NCI-H1105 treated with DMSO at 0.1 percent for 48 hours (cell line): ENCODE measurements at places on chromosomes 4 and X.

DNA sequence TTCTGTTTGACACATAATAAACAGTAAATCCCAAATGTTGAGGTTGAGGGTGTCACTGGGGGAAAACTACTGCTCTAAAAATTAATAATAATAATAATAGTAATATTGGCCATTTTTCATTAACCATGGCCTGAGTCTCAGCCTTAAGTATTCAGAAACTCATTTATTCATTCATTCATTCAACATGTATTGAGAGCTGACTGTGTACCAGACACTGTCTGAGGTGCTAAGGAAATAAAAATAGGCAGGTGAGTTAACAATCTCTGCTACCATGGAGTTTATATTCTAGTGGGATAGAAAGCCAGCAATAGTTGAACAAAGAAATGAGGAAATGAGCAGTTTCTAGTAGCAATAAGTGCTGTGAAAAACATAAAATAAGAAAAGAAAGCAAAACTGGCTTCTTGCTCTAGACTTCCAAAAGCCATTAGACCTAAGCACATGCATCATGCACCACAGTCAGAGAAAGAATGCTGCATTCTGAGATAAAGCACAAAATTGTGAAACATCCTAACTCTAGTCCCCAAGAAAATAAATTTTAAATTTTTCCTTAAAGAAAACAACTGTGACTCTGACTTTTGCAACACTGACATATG is 278.7 kb downstream of the RCHY1 start:
- DNase-seq, result no peak

- DNase-seq, result no peak
These were observed 36.3 kb upstream of the UGT8 start for GRCh38 chr4:114562176-114562904.

GRCh38 chrX:81308086-81308829 is 106.4 kb downstream of the SH3BGRL start:
- DNase-seq, result no peak

- DNase-seq, result no peak
These were observed 5.5 kb upstream of the NKX1-1 start for GRCh38 chr4:1411436-1412375.

DNA sequence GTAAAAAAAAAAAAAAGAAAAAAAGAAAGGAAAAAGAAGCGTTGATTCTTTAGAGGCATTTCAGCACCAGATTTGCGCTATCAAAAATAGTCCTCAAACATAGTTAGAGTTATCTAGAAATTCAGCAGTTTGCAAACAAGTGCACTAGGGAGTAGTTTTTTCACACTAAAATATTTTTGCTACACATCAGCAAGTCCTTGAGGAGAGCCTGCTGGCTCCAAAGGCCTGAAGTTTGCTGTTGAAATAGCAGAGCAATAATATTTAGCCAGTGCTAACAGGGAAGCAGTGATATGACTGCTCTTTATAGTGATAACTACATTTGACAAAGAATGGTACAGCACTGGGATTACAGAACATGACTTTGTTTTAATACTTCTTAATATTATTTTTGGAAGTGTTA is 472.2 kb downstream of the PCDH7 start:
- no peak for DNase-seq

- no peak for DNase-seq
These were observed 1685.3 kb downstream of the STIM2 start for GRCh38 chr4:28545986-28546385.

GRCh38 chr4:81214881-81215868 is at the start of gene PRKG2:
PRKG2 (minus strand) TSS chr4:81215222; CDS start chr4:81205047, 10,175 bp downstream.
- no peak for DNase-seq

- no peak for DNase-seq
These were observed at the start of gene GPR101 for GRCh38 chrX:137033774-137034507. GPR101 (minus strand) TSS chrX:137033995; CDS start chrX:137031674, 2,321 bp downstream.

DNA sequence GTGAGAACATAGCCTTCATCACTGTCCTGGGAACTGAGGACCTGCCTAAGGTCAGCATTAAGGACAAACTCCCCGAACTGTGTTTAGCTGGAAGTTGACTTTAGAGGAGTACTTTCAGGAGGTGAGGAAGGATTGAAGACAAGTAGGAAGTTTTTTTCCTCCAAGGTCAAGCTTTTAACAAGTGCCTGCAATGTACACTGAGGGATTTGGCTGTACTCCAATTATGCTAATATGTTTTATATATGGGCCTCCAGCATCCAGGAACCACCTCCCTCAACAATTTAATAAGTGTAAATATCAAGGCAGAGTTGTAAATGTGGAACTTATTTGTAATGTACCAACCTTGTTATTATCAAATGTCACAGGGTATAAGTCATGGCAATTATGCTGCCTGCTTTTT is 726.2 kb downstream of the RPA4 start:
- peak; percentile 3 for DNase-seq

- no peak for DNase-seq
These were observed 72.6 kb downstream of the STARD8 start for GRCh38 chrX:68719904-68720614.

- DNase-seq, result no peak
These were observed 935.5 kb downstream of the ADGRL3 start for GRCh38 chr4:62135565-62136156.

- no peak for DNase-seq
These were observed at the start of gene SLC6A14 for GRCh38 chrX:116436358-116436816. SLC6A14 (plus strand) TSS chrX:116436606; CDS start chrX:116436710, 104 bp downstream.

DNA sequence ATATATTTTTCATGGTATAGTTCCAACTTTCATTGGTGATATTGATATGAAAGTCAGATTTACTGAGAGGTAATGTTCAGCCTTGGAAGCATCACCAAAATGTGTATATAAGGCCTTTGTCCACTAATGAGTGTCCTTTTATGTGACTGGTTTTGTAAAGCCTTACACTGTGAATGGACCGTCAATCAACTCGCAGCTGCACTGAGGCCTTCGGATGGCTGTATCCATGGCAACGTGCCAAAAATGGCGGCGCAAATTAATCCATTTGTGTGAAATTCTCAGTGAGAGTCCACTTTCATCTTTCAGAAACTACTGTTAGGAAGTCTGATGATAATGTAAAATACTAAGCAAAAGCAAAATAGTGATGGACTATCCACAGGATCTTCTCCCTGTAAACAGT is 131.7 kb downstream of the SPCS3 start:
- DNase-seq, result peak; percentile 4

DNA sequence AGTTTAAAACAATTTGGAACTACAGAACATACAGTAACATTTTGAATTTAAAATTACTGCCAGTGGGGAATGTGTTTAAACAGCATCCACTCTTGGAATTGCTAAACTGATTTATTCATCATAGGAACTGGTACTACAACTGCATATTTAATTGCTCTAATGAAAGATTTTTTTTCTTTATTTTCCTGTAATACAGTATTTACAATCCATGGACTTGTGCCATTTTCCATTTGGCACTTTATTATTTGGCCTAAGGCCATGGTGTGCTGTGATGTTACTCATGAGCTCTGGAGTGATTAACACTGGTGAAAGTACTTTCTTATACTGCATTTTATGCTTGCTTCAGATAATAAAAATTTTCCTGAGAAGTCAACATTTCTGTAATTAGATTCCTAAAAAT is 69.7 kb upstream of the NUDT6 start:
- DNase-seq, result peak; percentile 72

DNA sequence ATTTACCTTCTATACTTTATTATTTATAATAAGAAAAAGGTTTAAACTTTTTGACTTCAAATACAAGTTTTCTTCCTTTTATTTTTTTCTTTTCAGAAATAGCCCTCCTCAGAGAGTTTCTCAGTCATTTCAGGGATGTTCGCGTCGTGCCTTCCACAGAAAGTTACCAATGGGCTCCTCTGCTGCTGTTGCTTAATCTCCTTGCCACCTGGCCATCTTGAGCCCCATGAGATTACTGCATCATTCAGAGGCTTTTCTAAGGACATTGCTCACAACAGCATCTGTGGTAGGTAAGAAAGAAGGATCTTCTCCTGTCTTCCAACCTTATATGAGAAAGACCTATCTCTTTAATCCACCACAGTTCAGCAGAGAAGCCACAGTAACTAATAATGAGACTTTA is 1361.9 kb upstream of the ADGRL3 start:
- no peak for DNase-seq

DNA sequence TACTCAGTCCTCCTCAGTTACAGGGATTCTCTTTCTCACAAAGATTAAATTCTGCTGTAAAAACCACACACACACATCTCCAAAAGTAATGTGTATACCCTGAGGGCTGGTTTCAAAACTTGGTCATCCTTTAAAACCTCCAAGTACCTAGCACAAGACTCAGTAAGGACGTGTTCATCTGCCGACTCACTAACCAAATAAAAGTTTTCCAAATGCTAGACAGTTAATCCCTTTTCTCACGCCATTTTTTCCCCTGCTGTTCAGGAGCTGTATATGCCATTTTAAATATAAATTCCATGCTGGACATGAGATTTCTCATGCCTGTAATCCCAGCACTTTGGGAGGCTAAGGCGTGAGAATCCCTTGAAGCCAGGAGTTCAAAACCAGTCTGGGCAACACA is 3.9 kb upstream of the SAT1 start:
- DNase-seq, result no peak

- no peak for DNase-seq
These were observed 14.5 kb upstream of the TXLNG start for GRCh38 chrX:16771483-16772398.

- no peak for DNase-seq
These were observed at the start of gene SASH3 for GRCh38 chrX:129779747-129780146. SASH3 (plus strand) TSS chrX:129779949; CDS start chrX:129780098, 149 bp downstream.

DNA sequence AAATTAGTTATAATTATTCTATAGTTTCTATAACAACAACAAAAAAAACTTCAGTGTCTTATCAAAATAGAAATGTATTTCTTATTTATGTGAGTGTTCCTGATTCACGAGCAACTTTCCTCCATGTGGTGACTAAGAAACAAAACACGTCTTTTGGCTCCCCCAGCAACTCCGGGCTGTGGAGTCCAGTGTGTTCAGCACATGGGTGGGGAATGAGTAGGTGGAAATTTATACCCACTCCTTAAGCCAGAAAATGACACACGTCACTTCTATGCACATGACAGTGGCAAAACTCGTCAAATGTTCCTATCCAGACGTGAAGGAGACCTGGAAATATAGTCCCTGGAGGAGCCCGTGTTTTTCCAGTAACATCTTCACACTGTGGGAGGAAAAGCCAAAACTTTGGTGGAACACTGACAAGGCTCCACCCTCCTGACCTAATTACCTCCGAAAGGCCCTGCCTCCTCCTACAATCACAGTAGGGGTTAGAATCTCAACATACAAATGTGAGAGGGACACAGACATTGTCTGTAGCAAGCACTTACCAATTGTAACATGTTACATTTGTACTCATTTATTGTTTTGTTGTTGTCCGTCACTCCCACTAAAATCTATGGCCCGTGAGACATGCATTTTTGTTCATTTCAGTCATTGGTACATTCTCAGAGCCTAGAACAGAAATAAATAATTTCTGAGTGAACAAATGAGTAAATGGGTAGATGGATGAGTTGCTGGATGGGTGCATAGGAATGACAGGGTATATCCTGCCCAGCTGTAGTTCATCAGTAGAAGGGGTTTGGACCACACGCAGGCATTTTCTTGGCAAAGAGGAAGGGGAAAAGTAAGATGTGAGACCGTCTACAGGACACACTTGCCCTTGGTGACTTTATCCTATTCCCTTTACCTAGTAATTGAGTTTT is 605.8 kb upstream of the TENM3 start:
- no peak for DNase-seq

GRCh38 chrX:108772549-108772948 is 36.2 kb upstream of the IRS4 start:
- DNase-seq, result no peak

DNA sequence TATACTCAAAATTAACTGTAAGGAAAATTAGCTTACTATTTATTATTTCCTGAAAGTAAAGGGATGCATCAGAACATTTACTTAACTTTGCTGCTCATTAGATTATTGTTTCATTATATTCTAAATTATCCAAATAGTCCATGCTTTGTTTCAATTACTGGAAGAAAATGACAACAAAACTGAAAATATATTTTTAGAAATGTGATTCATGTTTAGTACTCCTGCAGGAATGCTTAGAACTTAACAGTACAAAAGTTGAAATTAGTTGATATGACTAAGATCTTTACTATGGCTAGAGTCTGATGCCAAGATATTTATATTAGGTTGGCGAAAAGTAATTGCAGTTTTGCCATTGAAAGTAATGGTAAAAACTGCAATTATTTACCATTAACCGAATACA is 660.5 kb upstream of the PABPC4L start:
- no peak for DNase-seq

DNA sequence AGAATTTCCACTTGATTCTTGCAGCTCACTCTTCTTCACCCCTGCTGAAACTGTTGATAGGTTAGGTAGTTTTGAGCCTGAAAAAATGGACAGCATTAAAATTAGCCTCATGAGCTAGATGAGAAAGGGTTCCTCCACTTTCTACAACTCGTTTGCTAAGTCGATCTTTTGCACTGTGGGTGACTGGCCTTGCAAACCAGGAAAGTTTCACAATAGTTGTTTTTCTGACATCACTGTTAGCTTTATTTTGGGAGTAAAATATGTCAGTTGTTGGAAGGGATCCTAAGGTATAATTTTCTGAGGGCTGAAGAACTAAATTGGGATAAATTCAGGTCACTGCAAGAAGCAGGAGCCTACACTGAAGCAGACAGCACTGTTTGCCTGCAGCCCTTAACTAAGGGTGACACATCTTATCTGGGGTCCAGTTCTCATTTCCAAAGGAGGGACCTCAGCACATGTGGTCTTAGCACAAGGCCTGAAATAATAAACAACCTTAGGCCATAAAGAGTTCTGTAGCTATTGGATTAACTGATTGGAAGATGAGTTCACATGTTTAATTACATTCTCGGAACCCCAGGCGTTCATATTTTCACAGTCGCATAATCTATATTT is 29.1 kb downstream of the ANAPC4 start:
- no peak for DNase-seq

DNA sequence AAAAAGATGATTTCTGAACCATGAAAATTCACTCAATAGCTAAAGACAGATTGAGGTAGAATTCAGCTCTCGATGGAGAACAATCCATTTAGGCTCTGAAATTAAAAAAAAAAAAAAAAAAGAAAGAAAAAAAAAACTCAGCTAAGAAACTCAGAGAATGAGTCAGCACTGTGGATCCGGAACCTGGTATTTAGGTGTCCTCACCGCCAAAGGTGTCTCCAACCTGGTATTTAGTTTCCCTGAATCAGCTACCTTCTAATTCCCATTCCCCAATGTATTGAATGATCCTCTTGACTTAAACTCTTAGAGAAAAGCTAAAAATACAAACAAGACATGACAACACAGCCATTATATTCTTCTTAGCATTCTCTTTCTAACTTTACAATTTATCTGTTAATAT is 150.3 kb upstream of the RASGEF1B start:
- no peak for DNase-seq

- no peak for DNase-seq
These were observed 38.7 kb downstream of the NLGN3 start for GRCh38 chrX:71183341-71183740.

DNA sequence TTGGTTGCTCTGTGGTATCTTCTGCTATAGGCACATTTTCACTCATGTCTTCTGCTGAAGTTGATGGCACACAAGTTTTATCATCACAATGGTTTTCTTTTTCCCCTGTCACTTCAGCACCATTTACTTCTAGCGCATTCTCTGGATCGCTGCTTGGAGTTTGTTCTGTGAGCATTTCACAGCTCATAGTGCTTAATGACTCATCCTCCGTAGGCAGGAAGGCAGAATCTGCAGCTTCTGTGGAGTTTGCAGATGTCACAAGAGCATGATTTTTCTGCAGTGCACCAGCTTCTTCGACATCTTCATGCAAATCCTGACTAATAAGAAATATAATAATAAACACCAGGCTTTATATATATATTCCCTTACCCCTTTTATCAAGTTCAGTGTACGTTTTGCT is 83.6 kb downstream of the CHM start:
- no peak for DNase-seq
